ENCODE measurements at places on chromosomes 3 and 15.

DNA sequence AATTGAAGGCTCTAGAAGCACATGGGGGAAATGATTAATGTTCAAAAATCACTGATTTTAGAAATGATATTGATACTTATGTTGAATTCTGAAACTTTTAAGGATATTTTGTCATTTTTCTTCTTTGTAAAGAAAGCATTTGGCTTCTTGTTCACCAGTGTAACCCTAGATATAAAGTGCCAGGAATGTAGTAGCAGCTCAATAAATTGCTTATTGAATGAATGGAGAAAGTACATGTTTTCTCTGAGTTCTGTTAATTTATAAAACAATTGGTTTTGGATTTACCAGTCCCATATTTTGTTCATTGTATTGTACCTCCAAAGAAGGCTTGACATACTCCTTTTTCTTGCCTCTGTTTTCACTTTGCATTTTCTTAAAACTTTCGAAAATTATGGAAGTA, 2.4 kb downstream of the PLCL2 start:
- no peak for DNase-seq

DNA sequence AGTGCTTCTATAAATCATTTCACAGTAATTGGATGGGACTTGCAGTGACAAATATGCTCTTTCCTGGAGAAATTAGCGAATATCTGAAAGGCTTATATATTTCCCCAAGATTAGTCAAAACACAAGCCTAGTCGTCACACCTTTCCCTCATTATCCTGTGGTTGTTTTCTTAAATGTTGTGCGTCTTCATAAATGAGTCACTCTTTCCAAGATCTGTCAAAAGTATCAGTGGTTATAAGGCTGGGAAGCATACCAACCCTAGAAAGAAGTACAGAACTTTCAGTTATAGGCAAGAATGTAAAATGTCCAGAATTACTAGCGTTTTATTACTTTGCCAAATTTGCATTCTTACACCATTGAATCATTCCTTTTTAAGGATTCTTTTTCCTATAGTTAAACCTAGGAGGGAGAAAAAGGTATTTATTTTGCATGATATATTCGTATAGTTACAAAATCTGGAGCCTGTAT, 33.6 kb downstream of the TMEM212 start:
- peak; percentile 65 for DNase-seq

GRCh38 chr3:181134873-181135272, 145.3 kb upstream of the DNAJC19 start:
- DNase-seq = no peak

DNA sequence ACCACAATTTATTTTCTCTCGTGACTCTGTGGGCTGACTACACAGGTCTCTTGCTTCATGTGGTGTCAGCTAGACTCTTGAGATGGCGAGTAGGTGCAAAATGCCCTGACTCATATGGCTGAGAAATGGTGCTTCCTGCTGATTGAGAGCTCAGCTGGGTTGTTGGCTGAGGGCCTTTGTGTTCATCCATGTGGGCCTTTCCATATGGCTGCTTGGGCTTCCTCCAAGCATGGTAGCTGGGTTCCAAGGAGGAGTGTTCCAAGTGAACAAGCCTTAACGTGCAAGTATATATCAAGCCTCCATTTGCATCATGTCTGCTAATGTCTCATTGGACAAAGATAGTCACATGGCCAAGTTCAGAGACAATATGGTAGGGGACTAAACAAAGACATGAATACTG, 164.0 kb downstream of the PDCD6IP start:
- no peak for DNase-seq

DNA sequence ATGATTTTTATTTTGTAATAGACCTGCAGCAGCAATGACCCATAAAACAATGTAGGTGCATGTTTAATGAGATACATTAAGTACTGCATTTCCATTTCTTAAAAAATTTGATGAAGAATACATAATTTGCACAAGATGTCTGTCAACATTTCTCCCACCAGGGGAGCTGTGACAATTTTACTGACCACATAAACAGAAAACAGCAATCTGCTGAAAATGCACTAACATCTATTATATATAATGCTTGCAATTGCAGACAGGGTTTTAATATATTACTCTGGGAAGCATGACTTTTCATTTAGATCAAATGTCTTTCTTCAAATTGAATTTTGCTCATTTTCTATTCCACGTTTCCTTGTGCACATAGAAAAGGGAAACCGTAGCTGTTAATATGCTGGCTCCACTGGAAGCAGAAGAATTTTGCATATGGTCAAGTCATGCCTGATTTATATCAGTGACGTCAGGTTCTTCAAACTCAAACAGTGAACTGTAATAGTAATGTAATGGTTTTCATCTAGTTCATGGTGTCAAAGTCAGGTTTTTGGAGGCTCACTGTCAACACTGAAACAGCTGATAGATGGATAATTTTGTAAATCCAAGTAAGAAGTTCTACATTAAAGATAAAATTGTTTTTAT, 79.8 kb upstream of the IGF1R start:
- DNase-seq = no peak

- no peak for DNase-seq
These were observed 40.5 kb downstream of the COL6A6 start for GRCh38 chr3:130557336-130558035.

- DNase-seq = peak; percentile 61
These were observed 48.6 kb downstream of the CMSS1 start for GRCh38 chr3:99866261-99866761.

All from activated CD4-positive, alpha-beta T cell treated with anti-CD3 and anti-CD28 coated beads, Interleukin-10, Interleukin-2, amounts not matched to agents 100 ng/mL and 50 ng/mL, durations not matched to agents 16 hours and 8 hours (primary cell).